B cell (primary cell): ENCODE measurements at places on chromosomes 1 and 21. TPM values are rescaled to one million over a fixed set of nuclear protein-coding genes. Genes with fewer than 3 reads are reported as not detected.
A peak's percentile ranks its signal among the peaks of the same experiment; 100 is the strongest.

- no peak for DNase-seq
Measured at GRCh38 chr21:44439211-44439600, 16.1 kb upstream of the LRRC3 start.

DNA sequence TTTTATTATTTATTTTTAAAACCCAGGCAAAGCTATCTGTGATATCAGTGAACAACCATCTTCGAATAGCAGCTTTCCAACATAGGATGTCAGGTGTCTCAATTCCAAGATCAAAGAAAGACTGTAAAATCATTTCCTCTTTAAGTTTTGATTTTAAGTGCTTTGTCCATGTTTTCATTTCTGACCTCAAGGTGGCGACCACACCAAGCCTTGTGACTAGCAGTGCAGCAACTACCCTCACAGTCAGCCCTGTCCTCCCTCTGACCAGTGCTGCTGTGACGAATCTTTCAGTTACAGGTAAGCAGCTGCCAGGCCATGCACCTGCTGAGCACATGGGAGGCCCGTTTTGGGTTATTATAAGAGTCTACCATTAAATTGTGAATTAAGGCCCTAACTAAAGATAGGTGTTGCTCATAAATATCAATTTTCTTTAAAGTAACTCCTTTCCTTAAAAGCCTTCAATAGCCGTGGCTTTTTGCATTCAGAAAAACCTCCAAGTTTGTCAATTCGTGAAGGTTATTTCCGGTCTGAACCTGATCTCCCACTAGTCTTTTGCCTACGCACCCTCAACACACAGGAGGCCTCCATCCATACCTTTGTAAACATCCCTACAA lies 117.0 kb downstream of the CD247 start:
- DNase-seq, result peak; percentile 70

DNA sequence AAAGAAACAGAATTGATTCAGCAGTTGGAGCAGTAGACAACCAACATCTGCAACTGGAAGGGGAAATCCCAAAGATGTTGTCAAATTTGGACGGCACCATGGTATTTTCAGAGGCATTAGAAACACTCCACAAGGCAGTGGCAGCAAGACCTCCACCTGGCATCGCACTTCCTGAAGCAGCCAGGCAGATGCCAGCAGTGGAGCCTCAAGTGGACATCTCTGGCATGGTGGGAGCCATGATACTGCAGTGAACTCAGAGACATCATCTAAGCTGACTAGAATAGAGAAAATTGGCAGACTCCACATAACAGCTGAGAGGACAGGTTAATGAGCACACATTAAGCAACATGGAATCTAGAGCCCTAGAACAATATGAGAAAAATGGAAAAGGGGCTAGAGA lies 33.9 kb upstream of the RGS8 start:
- DNase-seq, result peak; percentile 20

DNA sequence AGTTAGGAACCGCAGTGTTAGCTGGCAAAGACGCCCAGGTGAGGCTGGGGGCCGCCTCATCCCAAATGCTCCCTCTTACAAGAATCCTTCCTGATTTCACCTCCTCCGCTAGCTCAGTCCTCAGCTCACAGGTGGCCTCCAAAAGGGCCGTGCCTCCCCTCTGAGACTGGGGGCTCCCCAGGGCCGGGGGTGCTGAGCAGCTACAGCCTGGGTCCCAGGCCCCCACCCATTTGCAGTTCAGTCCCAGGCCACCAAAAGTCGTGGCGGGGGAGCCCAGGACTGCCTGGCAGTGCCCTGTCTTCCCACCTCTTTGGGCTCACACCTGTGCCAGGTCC lies 29.6 kb downstream of the RNU1-1 start:
- DNase-seq, result no peak

DNA sequence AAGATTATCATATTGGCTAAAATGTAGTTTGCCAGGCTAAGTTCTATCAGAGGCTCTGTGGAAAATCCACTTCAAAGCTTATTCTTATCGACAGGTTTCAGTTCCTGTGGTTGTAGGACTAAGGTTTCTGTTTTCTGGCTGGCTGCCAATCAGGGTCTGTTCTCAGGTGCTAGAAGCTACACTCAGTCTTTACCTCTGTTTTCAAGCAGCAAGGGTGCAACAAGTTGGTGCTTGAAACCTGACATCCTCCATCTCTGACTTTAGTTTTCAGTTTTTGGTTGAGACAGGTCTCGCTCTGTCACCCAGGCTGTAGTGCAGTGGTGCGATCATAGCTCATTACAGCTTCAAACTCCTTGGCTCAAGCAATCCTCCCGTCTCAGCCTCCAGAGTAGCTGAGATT lies 15.3 kb upstream of the TMCO2 start:
- DNase-seq, result peak; percentile 69

DNA sequence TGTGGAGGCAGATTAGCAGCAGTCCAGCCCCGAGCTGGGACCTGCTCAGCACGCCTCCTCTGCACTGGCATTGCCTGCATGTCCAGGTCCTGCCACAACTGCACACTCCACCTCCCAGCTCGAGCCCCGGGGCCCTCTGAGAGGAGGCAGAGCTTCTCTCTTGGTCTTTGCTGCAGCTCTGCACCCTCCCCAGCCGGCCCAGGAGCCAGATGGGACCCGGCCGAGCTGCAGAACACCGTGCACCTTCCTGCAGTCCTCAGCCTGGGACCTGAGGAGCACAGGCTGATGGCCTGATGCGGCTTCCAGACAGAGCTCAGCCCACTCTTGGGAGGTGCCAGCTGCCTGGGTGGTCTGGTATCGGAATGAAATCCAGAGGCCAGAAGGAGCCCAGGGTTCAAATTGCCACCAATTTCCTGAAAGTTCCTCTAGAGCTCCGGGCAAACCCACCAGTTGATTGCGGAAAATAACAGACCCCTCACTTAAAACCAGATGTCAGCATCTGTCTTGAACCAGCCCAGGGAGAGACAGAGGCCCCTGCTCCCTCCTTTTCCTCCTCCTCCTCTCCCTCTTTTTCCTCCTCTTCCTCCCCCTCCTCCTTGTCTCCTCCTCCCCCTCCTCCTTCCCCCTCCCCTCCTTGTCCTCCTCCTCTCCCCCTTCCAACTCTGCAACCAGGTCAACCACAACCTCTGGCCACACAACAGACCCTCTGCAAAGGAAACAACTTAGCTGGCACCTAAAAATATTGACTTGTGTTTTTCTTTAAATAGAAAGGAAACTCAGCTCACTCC lies 10.6 kb upstream of the SPSB1 start:
- DNase-seq, result no peak

GRCh38 chr1:42676534-42677087 lies 5.6 kb upstream of the YBX1 start:
- DNase-seq, result no peak

DNA sequence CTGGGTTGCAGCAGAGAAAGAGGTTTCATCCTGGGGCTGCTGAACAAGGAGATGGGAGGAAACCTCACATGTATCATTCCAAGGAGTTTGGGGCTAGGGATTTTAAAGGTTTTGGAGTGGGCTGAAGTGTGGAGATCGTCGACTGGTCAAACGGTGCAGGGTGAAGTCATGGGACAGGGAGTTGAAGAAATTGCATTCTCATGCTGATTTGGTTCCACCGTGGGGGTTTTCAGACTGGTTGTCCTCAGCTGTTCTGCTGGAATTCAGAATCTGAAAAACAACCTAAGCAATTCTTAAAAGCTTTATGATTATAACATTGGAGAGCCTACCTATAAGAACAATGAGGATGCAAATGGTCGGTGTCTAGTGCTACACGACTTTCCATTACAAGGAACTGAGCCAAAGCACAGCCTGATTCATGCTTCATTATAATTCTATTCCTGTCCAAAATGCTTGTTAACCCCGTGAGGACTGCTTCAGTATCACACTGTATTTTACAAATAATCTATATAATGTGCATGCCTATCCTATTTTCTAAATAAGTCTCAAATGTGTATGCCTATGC lies 242.7 kb downstream of the TM2D1 start:
- no peak for DNase-seq

GRCh38 chr1:184840596-184840995 lies 85.9 kb upstream of the EDEM3 start:
- DNase-seq, result no peak

GRCh38 chr21:25790122-25790877 lies 55.5 kb downstream of the GABPA start:
- DNase-seq, result peak; percentile 21

- no peak for DNase-seq
Measured at GRCh38 chr1:170555370-170555769, 23.4 kb downstream of the GORAB start.

DNA sequence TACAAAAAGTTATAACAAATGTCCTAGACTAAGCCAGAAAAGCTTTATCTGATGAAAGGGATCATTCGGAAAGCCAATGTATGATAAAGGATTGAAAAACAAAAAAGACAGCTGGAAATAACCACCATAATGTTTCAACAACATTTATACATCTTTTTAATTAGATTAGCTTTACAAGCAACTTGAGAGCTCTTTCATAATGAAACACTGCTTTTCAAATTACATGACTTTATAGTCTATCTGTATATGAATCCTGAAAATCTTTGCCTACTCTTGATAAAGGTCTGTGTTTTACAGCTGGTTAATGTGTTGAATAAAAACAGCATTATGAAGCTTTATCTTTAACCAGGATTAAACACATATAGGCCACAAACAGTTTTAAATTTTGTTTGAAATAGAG lies 25.5 kb downstream of the SPRTN start:
- DNase-seq, result no peak

DNA sequence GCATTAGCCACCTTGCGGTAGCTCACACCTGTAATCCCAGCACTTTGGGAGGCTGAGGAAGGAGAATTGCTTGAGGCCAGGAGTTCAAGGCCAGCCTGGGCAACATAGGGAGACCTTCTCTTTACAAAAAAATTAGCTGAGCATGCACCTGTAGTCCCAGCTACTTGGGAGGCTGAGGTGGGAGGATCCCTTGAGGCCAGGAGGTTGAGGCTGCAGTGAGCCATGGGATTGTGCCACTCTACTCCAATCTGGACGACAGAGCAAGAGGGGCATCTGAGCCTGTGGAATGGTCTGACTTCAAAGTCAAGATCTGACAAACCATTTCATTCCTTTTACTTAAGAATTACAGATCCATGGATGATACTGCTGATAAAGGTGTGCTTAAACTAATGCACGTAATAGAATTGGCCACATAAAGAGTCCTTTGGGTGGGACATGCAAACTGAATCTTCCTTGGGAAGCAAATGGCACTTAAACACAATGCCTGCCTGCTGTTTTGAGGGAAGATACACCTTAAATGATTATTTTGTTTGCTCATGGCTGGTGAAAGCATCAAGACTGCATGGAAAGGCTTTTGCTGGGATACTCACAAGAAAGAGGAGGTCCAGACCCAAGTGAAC lies 2.5 kb upstream of the TMEM201 start:
- no peak for DNase-seq

DNA sequence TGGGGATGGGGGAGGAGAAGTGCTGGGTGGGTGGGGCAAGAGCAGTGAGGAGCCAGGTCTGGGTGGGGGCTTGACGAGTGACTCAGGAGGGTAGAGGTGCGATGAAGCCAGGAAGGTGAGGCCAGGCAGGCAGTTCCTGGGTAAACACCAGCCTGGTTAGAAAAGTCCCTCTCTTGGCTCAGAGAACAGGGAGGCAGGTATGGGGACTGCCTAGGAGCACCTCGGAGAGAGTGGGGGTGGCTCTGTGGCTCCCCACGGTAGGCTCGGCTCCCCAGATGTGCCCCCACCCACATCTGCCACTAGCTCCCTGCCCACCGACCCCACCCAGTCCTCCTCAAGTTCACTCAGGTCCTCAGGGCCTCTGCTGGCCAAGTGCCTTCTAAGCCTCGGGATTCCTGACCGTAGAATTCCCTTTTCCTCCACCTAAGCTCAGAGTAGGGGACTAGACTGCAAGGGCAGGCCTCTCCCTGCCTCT lies 1.2 kb downstream of the HSPG2 start:
- DNase-seq, result no peak

DNA sequence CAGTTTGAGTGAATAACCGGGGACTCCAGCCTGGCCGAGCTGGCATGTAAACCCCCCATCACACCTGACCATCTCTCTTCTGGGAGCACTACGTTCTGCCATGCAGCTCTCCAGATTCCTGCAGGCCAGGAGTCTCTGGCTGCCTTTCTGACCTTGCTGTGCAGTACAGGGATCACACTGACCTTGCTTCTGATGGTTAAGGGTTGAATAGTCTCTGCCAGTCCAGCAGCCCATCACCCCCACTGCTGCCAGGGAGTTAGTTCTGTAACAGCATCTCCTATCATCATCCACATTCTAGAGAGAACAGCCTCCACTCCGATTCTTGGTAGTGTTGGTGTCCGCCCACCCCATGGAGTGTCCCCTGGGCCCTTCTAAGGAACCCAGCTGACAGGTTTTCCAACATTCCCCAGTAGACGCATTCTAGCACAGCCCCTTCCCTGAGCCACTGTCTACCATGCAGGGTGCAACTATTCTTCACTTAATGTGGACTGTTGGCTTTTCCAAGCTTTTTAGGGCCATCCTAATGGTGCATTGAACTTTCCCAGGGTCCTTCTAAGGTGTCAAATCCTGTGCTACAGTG lies 109.8 kb downstream of the RIPK4 start:
- DNase-seq, result no peak

- DNase-seq, result no peak
Measured at GRCh38 chr1:226872437-226872836, 2.0 kb downstream of the PSEN2 start.

GRCh38 chr1:154847891-154848290 lies 22.2 kb downstream of the KCNN3 start:
- no peak for DNase-seq

- DNase-seq, result peak; percentile 48
Measured at GRCh38 chr1:9410737-9411297, 118.1 kb downstream of the SPSB1 start.

DNA sequence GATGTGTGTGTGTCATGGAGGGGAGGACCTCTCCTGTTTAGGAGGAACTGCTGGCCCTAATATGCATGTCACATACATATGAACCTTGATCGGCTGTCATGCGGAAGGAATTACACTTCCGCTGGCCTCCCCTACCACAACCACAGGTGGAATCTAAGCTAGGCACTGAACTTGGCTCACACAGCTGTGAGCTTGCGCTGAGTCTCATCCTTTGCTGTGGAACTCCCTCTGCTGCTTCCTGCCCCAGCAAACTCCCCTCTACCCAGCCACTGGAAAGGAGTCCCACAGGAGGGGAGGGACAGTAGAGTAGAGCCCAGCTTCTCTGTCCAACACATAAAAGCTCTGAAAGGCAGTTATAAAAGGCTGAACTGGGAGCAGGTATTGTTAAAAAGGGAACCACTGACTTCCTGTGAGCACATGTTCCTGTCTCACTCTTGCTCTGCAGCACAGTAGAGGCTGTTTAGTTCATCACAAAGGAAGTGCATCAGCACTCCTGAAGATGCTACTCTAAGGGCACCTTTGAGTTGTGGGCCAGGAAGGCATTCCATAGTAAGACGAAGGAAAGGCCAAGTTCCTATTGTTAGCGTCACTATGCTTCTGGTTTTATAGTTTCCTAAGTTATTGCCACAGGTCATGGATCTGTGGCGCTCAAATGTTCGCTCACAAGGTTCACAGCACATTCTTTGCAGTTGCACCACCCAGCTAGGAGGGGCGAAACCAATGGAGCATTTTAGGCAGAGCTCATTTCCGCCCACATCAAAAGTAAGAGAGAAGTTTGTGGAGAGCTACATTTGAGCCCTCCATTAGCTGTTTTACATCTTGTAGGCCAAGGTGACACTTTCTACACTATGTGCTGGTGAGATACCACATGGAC lies 17.7 kb upstream of the PTPRC start:
- DNase-seq, result peak; percentile 92

Gene RPE65
- total RNA-seq, result not detected in 2 replicates

Gene RGSL1
- not detected in 2 replicates for total RNA-seq

Gene AHCTF1
- total RNA-seq, result 34.8 and 43.1 TPM in 2 replicates

Gene CELA2A
- not detected in 2 replicates for total RNA-seq

Gene CHI3L2
- 6.8 and 9.2 TPM in 2 replicates for total RNA-seq

Gene S100PBP
- 94.1 and 105 TPM in 2 replicates for total RNA-seq

Gene NUP210L
- 0.15 and 0.20 TPM in 2 replicates for total RNA-seq

Gene PTPRC
- total RNA-seq, result 543 and 545 TPM in 2 replicates

Gene OLIG2
- total RNA-seq, result not detected in 2 replicates
